ENCODE measurements at places on chromosomes 11 and 22. TPM values are rescaled to one million over a fixed set of nuclear protein-coding genes. Genes with fewer than 3 reads are reported as not detected.

LDHAL6A gene
- 1.3 TPM for polyA plus RNA-seq

DNA sequence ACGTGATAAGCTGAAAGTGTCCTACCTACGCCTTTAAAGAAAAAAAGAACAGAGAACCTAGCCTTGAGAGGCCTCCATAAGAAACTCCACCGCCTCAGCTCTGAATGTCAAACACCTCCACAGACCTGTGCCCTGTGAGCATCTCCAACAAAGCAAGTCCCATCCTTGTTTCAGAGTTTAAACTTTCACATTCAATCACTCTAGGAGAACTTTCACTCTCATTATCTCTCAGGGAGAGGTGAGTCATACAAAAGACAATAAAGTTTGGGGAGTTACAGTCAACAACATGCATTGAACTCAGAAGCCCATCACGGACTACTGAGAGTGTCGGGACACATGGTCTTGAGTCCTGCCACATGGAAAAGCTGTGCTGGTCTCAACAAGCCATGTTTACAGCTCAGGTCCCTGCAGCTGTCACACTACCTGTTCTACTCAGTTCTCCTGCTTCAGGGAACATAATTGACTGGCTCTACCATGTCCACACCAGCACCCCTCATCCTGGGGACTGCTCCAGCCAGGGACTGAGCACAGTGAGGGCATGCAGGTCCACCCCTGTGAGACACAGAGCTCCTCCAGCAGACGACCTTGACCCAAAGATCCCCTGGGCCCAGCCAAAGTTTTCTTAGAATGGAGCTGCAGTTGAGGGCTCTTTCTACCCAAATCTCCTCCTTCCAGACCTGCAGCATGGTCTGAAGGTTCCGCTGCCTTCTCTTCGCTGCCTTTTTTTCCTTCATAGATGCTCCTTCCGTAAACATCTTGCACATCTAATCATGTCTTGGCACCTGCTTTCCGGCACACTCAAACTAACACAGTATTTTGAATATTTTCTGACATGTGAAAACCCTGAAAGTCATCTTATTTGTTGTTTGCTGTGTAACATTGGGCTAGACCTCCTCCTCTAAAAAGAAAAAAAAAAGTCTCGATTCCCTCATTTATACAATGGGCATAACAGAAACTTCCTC lies 114.9 kb downstream of the ETS1 start:
- DNase-seq: no peak

GRCh38 chr22:31719850-31720471 lies 30.0 kb downstream of the PRR14L start:
- DNase-seq: no peak

GRCh38 chr11:74505911-74506310 lies 12.4 kb upstream of the LIPT2 start:
- no peak for DNase-seq

DNA sequence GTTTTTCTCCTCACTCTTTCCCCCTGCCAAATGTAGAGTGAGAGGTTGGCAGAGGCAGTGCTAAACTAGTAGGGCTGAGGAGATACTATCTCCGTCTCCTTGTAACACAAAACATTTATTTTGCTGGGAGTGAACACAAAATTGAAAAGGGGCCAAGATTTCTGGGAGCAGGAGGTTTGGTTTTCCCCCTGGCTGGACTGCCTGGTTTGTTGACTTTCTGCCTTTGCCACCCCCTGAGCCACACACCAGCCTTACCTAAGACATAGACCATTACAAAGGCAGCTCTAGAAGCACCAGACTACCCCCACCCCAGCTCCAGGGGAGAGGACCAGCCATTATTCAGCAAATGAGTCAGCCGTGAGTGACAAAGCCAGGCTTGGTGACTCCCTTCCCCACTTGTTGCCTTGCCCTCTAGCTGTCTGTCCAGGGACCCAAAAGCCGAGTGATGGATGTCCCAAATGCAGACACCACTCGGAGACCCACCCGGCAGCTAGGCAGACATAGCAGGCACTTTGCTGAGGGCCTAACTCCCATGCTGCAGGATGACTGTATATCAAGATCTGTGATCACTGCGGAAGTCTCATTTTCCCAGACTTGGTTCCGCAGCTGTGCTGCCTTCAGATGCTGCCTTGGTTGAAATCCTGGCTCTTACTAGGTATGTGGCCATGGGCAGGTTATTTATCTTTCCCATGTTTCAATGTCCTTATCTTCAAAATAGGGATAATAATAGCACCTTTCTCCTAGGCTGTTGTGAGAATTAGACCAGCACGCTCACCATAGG lies 17.7 kb upstream of the CDON start:
- DNase-seq: no peak

GRCh38 chr11:83070731-83071566 lies 748 bp downstream of the RAB30 start:
- DNase-seq: no peak

MRGPRX2 gene
- polyA plus RNA-seq: not detected

Data from left renal pelvis (tissue), 4 donors.